ENCODE measurements at places on chromosomes 4 and X. TPM values are rescaled to one million over a fixed set of nuclear protein-coding genes. Genes with fewer than 3 reads are reported as not detected.
A peak's percentile ranks its signal among the peaks of the same experiment; 100 is the strongest.

DNA sequence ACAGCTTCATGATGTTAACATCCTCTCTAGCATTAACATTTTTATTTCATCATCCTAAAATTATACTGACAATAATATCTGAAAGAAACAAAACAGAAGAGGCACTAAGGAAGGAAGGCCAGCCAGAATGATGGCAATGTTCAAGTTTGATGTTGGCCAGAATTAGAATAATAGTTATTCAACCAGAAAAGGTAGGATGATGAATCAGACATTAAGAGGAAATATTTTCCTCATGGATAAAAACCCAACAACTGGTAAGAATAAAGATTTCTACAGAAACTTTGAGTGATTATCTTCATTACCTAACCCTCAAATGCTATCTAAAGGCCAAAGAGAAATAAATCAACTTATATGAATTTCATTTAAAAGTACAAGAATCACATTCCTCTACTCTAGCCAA, 105.2 kb downstream of the PDE5A start:
- DNase-seq: no peak

DNA sequence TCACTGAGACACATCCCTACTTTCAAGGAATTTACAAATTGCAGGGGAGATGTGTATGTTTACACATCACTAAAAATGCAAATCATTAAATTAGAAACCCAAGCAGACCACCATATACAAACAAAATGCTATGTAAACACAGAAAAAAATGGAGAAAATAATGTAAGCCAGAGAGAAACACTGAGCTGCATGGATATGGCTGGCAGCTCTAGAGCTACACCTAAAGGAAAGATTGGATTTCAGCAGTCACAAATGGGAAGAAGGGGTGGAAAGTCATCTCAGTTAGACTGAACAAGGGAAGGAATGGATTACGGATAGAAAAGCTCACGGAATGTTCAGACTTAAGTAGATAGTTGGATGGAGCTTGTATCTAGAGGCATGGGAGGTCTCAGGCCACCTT, 186.3 kb downstream of the MOSPD2 start:
- DNase-seq: no peak

DNA sequence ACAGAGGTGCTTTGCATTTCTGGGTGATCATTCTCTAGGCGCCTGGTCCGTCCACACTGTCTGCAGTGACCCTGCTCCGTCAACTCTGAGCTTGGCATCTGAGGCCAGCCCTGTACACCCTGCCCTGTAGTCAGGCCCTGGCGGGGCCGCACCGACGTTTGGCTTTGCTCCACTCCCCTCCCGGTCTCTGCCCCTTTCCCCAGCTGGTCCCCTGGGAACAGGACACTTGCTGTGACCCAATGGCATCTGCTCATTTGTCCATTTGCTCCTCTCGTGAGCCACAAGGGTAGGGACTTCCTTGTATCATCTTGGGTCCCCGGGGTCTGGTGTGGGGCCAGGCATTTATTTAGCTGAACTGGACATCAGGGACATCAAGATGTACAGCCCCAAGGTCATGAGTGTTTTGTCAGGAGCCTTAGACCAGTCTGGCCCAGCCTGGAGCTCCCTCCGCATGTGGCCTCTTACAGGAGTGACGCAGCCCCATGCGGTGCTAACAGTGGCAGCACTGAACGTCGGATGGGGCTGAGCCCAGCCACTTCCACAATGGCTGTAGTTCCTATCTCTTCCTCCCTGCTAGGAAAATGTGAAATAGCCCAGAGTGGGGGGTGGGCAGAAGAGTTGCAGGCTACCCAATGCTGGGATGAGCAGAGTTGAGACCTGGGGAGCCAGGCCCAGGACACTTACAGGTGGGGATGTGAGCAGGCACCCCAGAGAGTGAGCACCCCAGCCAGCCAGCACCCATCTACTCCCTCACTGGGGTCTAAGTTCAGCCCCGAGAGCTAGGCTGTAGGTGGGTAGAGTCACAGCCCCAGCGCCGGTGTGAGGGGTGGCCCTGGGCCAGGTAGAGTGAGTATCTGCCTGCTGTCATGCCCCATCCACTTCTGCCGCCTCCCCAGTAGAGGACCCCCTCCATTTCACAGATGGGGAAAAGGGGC, 2.0 kb upstream of the SH3BP2 start:
- DNase-seq: no peak

DNA sequence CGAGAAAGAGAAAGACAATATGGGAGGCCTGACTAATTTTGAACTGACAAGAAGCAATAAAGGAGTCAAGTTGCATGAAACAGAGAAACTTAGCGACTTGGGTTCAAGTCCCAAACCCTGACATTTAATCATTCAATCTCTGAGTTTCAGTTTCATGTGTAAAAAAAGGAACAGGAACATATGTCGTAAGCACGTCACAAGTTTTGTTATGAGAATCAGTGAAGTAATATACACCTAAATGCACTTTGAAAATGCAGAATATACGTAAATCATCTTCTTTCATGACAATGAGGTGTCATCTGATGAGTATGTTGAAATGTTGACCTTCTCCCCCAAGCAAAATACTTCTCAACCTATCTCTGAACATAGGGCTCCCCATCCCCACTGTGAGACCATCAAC, 10.4 kb downstream of the ACOT9 start:
- no peak for DNase-seq

GRCh38 chrX:10474510-10474909, 145.9 kb downstream of the MID1 start:
- no peak for DNase-seq

GRCh38 chr4:183249854-183250253, 70.2 kb downstream of the CLDN22 start:
- DNase-seq: peak; percentile 60

DNA sequence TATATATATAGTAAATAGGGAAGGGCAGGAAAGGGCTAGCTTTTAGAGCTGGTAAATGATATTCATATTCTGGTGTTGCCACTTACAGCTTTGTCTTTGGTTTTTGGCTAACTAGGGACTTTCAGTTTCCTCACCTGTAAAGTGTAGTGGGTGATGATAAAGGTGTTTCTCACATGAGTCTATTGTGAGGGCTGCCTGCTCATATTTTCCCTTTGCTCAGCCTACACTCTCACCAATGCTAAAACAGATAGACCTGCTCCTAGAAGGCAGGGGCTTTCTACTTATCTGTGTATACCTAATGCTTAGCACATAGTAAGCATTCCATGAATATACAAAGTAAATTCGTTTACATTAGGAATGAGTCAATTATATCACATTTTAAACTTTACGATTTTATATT, 137.2 kb upstream of the HS3ST1 start:
- DNase-seq: no peak

The CTBP1 gene
- total RNA-seq: 125 TPM

The LRP2BP gene
- 0.28 TPM for total RNA-seq

The MAGEB10 gene
- total RNA-seq: not detected

The CNKSR2 gene
- 40.9 TPM for total RNA-seq

The CYBB gene
- 0.04 TPM for total RNA-seq

The SSX2 gene
- 0.39 TPM for total RNA-seq

The SCARB2 gene
- total RNA-seq: 40.8 TPM

The INTU gene
- total RNA-seq: 17.0 TPM

The SRPX gene
- total RNA-seq: 12.5 TPM

The TCEAL9 gene
- total RNA-seq: 31.6 TPM

The LRCH2 gene
- 8.6 TPM for total RNA-seq

All from GM23338 (cell line).